ENCODE measurements at places on chromosomes 6 and 20.
A peak's percentile ranks its signal among the peaks of the same experiment; 100 is the strongest.

GRCh38 chr6:21438237-21438985 is 155.1 kb upstream of the SOX4 start:
- DNase-seq, result peak; percentile 7

DNA sequence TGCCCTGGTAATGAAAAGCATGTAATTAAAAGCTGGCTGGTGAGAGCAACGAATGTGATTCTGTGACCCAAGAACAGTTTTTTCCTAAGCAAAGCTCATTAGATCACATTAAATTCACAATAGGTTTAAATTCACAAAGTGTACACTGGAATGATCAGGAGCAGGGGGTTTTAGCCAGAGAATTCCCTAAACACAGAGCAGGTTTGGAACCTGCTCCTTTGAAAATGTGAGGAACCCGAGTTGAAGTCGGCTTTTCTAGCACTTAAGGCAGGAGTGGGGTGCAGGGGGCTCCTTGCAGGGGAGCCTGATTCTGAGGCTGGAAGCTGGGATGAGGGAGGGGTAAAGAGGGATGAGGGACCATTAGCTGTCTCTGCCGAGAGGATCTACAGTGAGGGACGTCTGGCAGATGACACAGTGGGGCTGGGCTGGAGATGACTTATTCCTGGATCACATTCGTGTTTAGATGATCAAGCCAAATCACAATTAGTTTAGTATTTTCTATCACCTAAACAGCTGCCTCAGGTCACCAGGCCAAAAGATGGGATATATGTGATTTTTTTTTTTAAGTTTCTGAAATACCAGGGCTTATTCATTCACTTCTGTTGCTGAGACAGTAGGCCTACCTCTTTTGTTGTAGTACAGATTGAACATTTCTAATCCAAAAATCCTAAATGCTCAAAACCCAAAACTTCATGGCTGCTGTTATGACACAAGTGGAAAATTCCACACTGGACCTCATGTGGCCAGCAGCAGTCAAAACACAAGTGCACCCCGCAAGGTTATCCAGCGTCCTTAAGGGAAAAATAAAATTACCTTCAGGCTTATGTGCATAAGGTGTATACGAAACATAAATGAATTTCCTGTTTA is 93.1 kb upstream of the HIVEP1 start:
- DNase-seq, result no peak

GRCh38 chr20:31237763-31238162 is 19.7 kb upstream of the DEFB115 start:
- DNase-seq, result no peak

DNA sequence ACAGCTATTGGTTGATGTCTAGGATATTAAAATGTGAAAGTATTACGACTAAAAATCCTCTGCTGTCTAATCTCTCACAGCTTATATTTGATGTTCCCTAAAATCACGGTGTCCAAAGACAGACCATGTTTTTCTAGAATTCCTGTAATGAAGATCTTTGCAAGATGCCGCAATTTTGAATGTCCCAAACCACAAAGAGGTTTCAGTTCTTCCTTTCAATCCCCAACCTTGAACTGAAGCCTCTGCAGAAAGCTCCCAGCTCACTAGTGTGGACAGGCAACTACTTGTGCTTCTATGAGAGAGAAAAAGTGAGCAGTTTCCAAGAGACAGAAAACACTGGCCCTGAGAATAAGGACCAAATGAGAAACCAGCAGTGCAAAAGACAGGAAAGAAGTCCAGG is 370.1 kb downstream of the FOXA2 start:
- DNase-seq, result no peak

- DNase-seq, result no peak
Observed at GRCh38 chr20:17654649-17655285, 27.3 kb downstream of the RRBP1 start.

- DNase-seq, result no peak
Observed at GRCh38 chr6:90970672-90971071, 383.8 kb upstream of the MAP3K7 start.

DNA sequence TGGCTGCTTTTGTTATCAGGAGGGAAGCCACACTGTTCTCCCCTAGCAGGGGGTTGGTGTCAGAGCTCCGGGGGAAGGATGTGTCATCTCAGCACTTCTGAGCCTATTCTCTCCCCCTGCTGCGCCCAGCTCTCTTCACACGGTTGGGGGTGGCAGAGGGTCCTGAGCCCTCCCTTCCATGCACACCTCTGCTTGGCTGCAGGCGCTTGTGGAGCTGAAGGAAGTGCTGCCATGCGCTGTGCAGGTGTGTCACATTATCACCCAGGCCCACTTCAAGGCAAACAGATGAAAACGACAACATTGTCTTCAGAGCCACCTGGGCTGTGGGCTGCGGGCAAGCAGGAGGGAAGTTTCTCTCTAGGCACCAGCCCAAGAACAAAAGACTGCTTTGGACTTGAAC is 263.4 kb downstream of the BMP7 start:
- DNase-seq, result no peak

DNA sequence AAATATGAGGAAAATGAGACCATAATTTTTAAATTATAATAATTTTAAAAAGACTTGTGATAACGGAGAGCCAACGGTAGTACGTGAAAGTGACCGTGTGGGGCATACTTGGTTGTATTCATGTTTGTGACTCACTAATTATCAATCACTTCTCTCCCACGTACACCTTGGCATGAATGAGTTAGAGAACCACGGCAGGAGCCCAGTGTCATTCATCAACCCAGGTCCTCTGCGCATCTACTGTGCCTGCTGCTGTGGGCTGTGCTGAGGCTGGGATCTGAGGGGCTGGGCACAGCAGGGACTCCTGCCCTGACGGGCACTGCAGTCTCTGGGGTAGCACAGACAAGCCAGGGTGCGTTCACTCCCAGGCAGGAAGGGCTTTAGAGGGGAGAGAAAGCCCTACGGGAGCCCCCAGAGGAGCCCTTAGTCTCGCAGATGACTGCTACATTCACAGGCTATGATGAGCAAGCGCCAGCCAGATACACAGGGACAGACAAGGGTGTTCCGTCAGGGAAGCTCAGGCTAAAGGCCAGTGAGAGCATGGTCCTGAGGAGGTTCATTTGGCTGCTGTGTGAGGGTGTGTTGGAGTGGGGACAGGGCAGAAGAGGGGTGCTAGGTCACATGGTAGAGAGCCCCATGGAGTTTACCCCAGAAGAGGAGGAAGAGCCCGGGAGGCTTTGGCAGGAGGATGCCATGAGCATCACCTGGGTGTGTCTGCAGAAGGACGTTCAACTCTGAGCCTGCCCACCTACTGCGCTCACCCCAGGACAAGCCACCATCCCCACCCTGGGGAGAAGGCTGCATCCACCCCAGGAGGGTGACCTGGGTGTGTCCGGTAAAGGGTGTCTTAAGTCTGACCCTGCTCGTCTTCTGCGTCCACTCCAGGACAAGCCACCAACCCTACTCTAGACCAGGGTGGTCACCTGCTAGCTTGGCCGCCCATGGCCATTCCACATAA is 8.2 kb upstream of the RPS6KA2 start:
- no peak for DNase-seq

DNA sequence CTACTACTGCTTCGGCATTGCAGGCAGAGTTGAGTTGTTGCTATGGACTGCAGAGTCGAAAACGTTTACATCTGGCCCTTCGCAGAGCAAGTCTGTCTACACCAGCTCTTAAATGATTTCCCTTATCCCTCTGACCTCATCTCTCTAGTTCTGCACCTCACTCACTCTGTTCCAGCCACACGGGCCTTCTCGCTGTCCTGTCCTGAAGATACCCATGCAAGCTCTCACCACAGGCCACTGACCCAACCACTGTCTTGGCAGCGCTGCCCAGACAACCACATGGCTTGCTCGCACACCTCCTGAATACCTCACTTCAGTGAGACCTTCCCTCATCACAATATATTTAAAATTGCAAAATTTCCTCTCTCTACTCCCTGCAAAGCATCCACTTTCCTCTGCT is 31.4 kb downstream of the B4GALT5 start:
- no peak for DNase-seq

- DNase-seq, result peak; percentile 74
Observed at GRCh38 chr6:29847871-29848630, 20.4 kb downstream of the HLA-G start.
